ENCODE measurements at places on chromosomes 16 and 17.

DNA sequence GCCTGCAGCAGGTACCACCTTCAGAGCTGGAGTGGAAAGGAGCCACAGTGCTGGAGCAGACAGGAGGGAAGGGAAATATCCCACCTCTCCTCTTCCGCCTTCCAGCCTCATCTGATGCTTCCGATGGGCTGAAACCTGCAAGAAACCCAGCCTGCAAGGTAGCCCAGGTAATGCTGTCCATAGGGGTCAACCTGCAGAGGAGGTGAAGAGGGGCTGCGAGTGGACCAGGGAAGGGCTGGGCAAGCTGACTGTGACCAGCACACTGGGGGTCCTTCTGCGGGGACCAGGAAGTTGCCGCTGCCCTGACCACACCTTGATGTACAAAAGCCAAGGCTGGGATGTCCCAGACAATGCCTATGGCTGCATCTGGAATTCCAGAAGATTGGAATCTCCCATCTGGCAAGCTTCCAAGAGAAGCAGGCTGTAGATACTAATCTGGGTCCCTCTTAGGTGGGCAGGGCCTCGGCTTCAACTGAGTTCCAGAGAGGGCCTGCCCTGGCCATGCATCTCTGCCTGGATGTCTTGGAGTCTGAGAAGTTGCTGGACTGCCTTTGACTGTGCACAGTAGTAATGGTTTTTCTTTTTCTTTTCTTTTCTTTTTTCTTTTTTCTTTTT, 5.8 kb downstream of the FOXL1 start:
- DNase-seq, result no peak

DNA sequence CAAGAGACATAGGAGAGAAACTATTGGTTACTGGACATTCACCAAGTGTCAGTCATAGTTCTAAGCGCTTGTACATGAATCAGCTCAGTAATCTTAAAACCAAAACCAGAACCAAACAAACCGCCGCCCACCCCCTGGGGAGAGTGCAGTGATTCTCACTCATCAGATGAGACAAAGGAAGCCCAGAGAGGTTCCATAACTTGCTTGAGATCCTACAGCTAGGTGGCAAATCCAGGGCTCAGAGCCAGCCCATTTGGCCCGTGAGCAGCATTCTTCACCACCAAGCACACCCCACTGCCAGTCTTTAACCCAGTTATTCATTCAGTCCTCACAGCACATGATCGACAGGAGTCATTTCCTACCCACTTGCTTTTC, 37.2 kb upstream of the RGS9 start:
- DNase-seq, result no peak

DNA sequence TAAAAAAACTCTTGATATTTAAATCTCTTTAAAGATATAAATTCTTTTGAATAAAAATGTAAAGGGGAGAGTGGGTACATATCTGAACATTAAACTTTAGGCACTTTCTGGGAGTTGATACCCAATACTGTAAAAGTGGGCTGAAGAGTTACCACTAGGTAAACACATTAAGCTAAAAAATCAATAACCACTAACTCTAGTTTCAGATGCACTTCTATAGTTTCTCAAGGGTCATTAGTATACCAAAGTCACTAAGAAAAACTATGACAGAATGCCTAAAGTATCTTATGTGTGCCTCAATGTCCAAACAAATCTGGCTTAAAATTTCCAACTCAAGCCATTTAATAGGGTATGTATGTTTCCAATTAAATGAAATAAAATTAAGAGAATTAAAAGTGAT, 13.1 kb upstream of the CFDP1 start:
- no peak for DNase-seq

DNA sequence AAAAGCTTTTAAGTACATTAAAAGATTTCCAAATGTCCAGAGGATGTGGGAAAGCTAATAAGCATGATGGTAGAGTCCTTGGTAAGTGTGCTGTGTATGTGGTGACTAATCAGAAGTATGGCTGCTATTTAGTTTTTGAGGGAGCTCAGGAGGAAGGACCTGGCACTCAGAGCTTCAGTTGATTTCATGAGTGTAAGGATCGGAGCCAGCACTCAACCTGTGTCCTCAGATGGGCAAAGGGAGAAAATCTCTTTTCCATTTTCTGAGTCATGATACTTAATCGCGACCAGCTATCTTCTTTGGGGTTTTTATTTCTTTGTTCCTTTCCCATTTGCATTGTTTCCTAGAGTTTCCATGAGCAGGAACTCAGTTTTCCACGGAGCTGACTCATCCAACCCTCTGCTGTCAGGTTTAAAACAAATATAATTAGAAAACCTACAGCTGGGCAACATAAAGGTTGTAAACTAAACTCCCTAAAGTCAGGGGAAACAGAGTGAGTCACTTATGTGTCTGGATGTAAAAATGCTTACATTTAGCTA, 125.4 kb downstream of the MAP2K6 start:
- peak; percentile 39 for DNase-seq

DNA sequence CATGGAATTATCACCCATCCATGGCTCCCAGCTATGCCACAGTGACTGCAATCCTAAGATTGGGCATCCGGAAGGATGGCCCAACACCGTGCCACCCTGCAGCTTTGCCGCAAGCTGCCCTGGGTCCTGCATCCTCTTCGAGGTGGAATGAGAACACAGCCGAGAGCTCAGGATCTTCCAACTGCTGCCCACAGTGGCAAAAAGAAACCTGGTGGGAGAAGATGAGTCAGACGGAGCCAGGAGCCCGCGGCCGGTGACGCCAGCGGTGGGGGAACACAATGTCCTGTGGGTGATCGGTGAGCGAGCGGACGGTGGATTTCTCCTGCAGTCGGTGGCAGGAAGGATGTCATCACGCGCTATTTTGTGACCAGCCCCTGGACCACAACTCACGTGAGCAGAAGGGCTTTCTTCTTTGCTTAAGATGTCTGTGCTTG, 20.1 kb downstream of the CD7 start:
- peak; percentile 59 for DNase-seq

- peak; percentile 44 for DNase-seq
Observed at GRCh38 chr17:46002311-46002972, 3.4 kb downstream of the STH start.

DNA sequence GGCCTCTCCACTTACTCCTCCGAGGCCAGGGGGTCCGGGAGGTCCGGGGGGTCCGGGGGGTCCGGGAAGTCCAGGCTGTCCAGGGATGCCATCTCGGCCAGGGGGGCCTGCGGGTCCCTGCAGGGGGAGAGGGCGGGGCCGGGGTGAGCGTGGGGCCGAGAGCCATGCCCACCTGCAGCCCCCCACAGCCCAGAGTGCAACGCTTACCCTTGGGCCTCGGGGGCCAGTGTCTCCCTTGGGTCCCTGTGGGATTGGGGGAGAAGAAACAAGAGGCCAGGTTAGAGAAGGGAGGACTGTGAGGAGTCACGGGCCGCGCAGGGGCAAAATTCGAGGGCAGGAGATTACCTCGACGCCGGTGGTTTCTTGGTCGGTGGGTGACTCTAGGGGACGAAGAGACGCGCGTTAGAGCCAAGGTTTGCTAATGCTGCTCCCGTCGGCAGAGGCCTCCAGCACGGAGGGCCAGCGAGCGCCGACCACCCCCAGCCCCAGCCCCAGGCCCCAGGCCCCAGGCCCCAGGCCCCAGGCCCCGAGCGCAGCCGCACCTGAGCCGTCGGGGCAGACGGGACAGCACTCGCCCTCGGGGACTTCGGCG, 2.1 kb downstream of the COL1A1 start:
- DNase-seq, result no peak

DNA sequence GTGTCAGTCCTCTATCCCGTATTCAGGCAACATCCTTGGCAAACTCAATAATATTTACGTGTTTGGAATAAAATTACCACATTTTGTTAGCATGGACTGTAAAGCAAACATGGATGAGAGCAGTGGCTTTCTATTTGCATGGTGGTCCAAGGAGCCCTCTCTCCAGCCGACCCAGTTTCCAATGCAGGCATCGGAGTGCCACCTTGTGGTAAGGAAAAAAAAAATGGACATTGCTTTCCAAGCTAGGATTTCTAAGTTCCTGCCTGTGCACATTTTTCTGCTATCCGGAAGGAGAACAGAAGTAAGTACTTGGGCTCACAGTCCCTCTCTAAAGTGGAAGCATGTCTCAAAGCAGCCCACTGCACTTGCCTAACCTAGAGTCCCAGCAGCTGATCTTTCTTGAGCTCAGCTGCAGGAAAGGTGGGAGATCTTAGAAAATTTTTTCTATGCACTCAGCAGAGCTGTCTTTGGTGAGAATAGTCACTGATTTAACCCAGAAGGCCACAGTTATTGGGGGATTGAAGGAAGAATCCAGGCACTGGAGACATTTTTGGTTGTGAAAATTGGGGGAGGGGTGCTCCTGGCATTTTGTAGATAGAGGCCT, 46.0 kb upstream of the ERCC4 start:
- no peak for DNase-seq

DNA sequence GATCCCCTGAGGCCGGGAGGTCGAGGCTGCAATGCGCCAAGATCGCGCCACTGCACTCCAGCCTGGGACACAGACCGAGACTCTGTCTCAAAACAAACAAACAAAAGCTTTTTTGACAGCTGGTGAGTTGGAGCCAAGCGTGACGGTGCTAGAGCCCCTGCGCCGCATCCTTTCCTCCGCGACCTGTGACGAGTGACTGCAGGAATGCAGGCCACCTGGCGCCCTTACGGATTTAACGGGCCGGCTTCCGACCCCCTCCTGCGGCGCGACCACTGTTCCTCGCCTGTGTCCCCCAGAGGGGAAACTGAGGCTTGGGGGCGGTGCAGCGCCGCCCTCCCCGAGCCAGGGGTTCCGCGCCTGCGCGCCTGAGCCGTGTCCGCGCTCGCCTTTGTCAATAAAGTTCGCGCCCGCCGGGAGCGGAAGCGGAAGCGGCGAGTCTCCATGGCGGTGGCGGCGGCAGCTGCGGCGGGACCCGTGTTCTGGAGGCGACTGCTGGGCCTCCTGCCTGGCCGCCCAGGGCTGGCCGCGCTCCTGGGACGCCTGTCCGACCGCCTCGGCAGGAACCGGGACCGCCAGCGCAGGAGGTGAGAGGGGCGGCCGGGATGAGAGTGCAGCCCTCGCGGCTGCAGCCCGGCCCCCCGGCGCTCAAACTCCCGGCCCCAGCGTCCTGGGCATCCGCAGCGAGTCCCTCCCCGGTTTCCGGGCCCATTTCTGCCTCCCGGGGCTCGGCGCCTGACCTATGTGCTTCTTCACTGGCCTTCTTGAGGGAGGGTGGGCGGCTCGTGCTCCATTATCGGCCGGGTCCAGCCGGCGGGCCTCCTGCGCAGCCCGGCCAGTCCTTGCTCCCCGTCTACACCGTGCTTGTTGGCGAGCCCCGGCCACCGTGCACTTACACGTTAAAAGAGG, at the start of gene PGS1:
Gene PGS1, plus strand, starts transcription at position 425 of the 906 bp plus-strand sequence. Its CDS starts 17 bp downstream, at position 442.
- DNase-seq, result peak; percentile 54

- DNase-seq, result no peak
Observed at GRCh38 chr16:84103678-84104077, 13.1 kb downstream of the MBTPS1 start.

GRCh38 chr16:2233872-2234812, 2.1 kb upstream of the DNASE1L2 start:
- DNase-seq, result peak; percentile 61

- no peak for DNase-seq
Observed at GRCh38 chr17:82985428-82985805, 94.0 kb upstream of the METRNL start.

DNA sequence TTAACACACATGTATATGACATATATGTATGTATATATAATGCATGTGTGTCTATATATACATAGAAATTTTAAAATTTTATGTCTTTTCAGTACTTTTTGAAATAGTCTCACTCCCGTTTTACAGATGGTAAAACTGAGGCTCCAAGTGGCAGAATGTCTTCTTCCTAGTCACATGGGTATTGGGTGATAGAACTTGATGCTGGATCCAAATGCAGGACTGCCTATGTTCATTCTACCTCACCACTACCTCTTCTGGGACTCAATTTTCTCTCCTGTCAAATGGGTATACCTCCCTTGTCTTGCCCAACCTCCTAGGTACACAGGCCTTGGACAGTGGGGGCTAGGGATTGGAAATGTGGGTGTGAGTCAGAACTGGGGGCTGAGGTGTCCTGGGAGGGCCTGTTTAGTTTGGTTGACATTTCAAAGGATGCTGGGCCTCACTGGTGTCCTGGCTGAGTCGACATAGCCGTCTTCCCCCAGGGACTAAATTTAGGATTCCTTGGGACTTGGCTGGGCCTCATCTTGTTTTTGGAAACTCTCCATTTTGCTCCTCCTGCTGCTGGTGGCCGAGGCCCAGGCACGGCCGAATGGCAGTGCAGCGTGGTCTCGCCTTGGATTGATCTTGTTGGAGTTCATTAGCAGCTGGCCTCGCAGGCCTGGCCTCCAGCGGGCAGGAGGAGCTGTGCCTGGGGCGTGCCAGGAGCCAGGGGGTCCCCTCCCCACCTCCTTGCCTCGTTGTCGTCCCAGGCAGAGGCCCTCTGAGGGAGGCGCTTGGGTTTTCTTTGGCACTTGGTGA, 25.9 kb downstream of the NKD1 start:
- DNase-seq, result no peak

- no peak for DNase-seq
Observed at GRCh38 chr17:48842746-48843145, 11.9 kb downstream of the CALCOCO2 start.

GRCh38 chr17:40818343-40818732, 4.1 kb downstream of the KRT10 start:
- DNase-seq, result no peak

DNA sequence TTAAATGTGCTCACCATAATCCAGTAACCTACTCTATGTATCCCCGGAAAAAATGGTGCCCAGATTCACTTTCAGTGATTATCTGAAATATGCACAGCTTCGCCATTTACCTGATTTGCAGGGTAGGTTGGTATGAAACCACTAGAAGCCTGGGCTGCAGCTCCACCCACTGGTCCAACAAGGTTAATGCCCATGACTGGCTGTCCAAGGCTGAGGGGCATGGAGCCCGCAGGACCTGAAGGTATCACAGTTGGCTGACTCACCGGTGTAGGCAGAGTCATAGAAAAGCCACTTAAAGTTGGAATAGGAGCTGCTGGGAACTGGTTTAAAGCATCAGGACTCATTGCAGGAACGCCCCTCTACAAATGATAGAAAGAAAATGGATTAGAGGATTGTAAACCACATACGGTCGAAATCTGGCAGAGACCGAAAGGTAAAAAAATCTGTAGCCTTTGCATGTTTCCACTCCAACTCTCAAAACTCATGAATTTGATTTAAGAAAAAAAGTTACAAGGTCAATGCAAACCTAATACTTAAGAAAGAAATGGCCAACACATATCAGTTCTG, 38.6 kb downstream of the SYNRG start:
- peak; percentile 7 for DNase-seq

DNA sequence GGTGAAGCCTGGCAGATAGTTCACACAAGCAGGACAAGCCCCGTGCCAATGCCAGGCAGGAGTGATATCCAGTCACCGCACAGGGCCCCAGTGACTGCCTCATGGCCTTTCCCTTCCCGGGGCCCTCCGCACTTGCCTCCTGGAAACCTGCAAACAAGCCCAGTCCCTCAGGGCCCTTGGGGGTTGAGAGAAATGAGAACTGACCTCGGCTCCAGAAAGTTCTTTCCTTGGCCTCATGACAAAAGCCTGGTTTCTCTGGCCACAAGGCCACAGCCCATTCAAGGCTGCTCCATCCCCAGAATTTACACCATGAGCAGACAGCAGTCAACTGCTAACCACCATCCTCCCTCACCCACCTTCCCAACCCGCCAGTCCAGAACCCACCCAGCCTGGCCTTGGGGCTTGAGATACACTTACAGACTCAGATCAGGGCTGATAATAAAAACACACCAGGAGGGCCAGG, 77.6 kb downstream of the CCDC182 start:
- DNase-seq, result no peak
